NCI-H2029 (cell line): ENCODE measurements at places on chromosomes 12 and 14.

DNA sequence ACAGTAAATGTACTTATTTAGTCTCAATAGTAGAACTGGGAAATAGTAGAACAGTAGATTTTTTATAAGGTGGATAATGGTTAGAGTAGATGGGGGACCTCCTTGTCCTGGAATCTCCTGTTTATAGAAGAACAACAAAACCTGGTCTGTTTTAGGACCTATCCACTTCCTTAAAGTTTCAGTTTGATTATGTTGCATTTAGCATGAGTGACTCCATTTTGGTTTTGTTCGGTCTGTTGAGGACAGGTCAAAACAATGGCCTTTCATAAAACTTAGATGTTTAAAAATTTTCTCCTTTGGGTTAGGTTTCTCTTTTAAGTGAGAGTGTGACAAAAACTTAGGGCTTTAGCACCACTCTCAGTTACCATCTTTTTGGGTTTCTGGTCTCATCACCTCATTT lies 308.9 kb downstream of the BTG1 start:
- no peak for DNase-seq

DNA sequence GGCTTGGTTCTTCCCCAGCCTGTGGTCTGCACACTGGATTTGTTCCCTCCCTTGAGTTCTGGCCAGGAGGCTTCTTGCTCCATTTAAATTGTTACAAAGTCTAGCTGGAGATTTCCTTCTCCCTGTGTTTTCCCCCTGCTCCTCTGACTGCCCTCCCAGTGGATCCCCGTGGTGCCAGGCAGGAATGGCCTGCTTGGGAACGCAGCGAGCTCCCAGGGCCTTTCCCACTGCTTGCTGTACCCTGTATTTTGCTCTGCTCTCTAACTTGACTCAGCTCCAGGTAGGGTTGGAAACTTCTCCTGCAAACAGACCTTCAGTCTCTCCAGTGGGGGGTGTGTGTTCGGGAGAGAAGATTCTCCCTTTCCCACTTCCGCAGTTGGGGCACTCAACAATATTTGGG lies 349.2 kb upstream of the FBXO33 start:
- DNase-seq: no peak

DNA sequence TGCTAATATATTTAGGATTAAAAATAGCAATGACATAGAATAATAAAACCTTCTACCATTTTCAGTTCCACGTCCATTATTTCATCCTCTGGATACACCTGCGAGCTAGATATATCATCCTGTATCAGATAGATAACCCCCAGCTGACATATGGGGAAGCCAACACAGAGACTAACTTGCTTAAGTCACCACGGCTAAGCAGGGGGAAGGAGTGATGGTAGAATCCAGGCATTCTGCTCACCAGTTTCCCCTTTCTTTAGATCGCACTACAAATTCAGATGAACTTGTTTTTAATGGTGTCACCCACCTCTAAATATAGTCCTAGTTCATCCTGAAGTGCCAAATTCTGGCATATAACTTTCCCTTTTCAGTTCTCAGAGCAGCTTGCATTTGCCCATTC lies 110.1 kb downstream of the TXNDC16 start:
- DNase-seq: no peak

- no peak for DNase-seq
Measured at GRCh38 chr12:3454780-3455179, 36.2 kb upstream of the PRMT8 start.

DNA sequence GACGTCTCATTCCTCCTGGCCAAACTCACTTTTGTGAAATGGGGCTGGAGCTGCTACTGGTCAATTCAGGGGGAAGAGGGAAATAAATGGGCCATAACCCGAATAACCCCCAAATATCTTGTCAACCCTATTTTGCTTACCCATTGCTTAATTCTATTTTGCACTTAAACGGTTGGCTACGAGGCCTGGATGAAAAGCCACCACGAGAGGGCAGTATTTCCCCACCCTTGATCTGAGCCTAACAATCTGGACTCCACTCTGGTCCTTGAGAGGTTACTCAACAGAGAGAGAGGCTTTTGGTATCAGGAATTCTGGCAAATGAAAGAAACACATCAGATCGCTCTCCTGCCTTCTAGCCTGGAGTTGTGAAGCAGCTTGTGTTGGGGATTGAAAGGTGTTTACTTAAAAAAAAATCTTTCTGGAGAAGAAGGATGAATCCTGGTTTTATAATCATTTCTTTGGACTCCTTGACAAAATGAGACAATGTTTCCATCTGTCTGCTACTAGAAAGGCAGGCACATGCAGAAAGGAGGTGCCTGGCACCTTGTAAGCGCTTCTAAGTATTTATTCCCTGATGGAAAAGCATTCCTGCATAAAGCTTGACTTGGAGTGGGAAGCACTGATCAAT lies 22.4 kb upstream of the FBXO21 start:
- DNase-seq: peak; percentile 54

DNA sequence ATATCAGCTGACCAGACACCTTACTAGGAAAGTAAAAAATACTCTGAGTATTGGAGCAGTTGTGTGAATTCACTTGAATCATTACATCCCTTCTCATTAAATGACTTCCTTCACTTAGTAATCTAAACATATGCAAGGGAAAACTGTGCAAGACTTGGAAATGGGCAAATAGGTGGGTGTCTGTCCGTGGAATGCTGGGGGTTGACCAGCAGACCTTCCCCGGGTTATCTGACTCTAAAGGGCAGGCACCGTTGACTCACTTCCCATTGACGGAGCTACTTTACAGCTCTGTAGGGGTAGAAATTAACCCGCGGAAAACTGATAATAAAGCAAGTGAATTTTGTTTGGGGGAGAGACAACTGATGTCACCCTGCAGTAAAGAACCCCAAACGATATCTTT lies 199.3 kb downstream of the TTC7B start:
- DNase-seq: no peak

GRCh38 chr12:82605115-82605514 lies 81.6 kb upstream of the TMTC2 start:
- no peak for DNase-seq

DNA sequence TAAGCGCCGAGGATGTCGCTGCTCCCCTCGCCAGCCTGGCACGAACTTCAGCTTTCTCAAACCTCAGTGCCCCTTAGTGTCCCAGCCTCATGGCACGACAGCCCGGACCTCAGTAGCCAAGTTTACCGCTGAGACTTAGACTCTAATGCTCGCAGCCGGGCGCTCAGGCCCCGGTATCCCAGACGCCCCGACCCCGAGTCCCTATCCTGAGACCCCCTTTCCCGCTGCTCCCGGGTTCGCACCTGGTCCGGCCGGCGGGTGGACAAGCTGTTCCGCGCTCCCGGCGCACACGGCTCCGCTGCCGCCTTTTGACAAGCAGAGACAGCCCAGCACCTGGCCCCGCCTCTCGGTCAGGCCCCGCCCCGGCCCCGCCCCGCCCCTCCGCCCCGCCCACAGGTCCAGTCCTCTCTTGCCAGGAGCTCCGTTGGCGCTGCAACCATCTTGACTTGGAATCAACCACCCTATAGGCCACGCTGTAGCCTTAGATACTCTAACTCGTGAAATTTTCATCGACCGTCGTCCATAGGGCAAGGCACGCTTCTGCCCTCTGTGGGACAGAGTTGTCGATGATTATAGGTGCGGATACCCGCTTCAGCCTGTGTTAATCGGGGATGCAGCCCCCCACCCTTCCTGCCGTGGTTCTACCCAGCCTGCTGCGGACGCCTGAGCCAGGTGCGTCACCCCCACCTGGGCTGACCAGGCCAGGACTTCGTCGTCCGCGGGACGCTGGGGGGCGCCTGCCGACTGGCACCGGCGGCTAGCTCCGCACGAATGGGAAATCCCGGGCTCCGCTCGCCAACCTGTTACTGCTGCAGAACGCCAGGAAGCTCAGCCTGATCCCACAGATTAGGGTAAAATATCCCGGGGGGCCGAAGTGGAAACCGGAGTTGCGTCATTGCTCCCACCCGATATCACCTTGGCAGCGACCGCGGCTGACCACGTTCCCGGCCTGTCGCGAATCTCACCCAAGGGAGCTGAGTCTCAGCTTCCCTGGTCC lies at the start of gene VDR:
TSS of gene VDR (minus strand) at position 282 of the 997 bp plus-strand sequence. CDS start 25,881 bp downstream, outside the sequence.
- peak; percentile 32 for DNase-seq

GRCh38 chr14:104349950-104350349 lies 211.6 kb downstream of the KIF26A start:
- DNase-seq: no peak

DNA sequence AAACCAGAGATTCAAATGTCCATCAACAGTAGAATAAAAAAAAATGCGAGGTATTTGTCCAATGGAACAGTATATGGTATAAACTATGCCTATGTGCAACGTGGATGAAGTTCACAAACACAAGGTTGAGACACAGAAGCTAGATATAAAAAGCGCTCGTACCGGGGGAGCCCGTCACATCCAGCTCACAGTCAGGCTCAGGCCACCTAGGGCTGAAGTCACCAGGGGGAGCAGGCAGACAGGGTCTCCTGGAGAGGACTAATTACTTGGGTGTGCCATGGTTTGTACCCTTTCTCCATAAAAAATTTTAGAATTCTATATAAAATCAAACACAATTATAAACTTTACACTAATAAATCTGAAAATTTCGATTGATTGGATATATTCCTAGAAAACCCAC lies 13.6 kb downstream of the AHNAK2 start:
- DNase-seq: no peak

DNA sequence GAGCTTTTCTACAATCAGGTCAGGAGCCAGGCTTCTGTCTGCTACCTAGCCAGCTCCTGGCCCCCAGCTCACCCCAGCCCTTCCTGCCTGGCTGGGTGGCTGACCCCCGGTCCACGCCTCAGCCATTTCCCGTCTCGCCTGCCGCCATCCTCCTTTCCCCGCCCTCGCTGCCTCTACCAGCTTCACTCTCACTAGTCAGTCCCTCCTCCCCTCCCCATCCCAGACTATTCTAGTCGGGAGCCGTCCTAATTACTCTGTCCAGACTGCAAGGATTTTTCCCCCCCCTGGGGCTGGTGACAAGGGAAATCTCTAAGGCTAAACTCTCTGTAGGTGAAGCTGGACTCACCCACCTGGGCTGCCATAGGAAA lies 825 bp downstream of the DHH start:
- DNase-seq: no peak

DNA sequence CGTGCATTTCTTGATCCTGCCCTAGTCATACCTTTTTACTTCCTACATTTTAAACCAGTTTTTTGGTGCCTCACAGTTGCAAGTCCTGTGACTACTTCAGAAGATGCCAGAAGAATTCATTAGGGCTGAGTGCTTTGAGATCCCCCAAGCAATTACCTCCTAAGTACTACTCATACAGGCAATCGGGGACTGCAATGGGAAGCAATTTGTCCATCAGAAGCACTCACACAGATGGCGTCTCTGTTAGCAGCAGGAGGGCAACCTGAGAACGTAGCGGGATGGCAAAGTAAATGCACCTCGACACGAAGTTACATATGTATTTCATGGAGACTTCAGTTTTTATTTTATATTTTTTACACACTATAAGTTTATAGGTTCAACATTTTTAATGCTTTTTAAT lies 188.3 kb downstream of the CAPZA3 start:
- no peak for DNase-seq

DNA sequence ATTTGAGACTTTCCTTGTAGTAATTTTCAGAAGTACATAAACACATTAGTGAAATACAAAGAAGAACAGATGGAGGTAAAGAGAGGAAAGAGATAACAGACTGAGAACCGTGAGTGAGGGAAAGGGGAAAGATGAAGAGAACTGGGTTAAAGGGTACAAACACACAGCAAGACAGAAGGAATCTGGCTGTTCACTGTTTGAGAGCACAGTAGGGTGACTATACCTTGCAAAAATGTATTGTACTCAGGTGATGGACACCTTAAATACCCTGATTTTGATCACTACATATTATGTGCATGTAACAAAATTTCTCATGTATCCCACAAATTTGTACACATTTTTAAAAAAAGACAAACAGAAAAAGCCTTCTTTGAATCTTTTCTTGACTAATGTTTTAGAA lies 2.7 kb upstream of the TRHDE start:
- no peak for DNase-seq

DNA sequence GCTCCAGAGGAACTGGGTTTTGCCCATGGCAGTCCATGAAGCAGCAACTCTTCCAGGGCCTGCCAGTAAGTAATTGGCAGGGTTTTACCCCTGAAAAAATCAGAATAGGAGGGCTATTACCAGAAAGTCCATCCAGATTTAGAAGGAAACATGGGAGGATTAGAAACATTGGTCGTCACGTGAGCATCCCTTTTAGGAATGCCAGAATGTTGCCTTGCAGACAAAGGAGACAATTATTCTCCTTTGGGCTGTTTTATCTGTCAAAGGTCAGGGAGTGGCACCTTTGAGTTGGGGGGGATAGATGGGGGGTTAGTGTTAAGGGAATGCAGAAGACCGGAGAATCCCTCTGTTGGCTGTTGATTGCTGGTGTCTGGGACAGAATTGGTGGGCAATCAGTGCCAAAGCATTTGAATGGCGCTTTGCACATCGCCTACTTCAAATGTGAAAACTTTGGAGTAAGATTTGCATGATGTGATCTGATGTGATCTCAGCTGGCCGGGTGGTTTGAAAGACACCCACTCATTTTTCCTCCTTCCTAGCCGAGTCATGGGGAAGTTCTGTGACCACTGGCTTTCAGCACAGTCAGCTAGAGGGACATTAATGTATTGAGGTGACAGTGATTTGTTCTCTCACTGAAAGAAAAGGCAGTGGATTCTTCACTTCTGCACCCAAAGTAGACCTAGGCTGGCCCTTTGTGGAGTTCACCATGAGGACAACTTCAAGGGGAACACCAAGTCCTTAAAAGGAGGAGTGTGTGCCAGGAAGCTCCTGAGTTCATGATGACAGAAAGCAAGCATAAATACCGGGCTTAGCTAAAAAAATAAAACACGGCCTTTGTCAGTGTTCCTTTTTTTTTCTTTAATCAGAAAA lies 31.4 kb downstream of the FLVCR2 start:
- no peak for DNase-seq

DNA sequence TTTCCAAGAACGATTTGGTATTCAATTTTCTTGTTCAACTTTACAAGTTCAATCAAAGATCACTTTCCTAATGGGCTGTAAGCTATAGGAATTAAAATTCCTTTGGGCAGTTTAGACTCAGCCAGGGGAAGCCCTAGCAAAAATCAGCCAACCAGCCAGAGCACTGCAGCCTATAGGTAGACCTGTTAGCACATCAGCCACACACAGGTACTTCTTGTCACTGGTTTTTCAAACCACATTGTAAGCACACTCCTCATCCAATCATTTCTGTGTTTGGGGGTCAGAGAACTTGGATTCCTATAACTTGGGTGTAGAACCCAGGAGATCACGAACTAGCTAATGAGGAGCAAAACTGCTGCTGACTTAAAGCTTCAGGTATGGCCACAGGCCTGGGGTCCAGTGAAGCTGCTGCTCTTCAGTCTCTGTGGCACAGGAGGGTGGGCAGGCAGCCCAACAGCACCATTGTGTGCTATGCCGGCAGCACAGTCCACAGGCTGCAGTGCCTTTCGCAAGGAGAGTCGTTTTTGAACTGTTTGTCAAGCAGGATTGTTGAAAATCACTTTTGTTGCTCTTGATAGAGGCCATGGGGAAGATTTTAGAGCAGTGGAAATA lies 87.3 kb upstream of the RFX4 start:
- no peak for DNase-seq

DNA sequence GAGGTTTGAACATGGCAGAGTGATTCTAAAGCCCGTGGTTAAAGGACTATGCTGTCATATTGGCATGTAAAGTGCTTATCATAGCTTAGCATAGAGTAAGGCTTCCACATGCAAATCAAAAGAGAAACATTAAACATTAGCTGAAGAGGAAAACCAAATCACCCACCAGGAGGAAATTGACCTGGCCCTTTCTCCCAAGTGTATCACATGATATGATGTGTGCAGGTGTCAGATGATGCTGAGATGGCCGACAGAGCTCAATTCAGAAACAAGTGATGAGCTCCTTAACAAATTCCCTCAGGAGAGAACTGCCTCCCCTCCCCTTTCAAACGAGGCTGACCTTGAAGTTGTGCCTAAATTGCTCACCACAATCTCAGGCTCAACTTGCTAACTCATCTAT lies 217.1 kb upstream of the BTG1 start:
- DNase-seq: peak; percentile 8
